ENCODE measurements at places on chromosomes 3 and 15.

DNA sequence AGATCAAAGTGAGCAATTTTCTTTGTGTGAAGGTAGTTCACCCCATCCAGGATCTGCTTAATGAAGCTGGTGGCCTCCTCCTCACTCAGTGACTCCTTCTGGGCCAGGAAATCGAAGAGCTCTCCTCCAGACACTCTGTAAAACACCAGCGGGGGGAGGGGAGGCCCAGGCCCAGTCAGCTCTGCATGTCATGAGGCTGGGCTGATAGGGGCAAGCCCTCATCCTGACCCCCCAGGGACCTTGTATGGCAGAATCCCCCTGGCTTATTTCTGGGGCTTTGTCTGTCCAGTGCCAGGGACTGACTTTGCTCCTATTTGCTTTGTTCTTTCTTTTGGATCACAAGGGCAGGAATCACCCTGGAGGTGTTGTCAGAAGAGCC is 74.9 kb downstream of the DAPK2 start:
- DNase-seq = no peak

DNA sequence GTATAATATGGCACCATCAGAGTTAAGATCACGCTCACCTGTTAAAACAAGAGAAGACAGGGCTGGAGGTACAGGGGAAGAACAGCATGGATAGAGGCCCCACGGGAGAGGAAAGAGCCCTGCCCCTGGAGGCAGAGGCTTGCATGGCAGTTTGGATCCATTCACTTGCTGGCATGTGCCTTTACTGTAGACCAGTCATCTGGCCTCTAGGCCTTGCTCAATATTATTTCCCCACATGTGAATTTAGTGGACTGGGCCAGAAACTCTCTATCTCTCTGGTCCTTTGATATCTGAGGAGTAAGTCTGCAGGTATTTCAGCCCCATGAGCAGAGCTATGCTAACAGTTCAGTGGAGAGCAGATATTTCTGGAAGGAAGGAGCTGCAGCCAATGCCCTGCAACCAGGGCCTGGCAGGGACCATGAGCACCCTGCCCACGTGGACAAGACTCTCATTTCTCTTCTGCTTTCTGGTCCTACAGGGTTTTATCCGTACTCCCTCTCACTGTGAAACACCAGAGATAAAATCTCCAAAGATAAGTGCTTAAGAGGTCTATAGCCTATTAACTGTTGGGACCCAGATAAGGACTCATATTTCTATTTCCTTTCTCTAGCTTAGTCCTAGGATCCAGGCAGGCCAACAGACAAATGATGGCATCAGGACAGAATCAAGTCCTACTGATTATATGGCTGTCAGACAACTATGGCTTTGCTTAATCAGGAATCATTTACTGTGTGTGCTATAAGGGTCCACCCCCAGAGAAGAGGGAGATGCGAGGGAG is 65.0 kb downstream of the CLDN11 start:
- DNase-seq = no peak

DNA sequence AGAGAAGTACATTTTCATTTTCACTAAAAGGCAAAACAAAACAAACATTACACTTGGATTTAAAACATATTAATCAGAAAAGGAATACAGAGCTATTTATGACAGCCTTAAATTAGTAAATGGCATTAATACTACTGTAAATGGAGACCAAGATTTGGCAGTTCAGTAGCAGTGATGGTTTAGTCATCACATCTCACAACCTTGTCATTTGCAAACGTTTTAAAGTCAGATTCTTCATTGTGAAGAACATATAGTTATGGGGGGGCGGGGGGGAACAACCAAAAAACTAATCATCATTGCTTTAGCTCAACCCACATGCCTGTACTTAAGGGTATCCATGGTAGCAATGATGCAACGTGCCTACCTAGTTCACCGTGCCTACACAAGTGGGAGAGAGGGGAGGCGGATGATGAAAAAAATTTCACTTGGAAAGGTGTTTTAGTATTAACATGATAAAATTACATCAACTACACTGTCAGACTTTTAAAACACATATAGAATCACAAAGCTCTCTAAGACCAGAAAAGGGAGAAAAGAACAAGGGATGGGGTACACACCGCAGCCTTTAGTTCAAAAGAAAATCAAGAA is 40.1 kb downstream of the DLG1 start:
- no peak for DNase-seq

DNA sequence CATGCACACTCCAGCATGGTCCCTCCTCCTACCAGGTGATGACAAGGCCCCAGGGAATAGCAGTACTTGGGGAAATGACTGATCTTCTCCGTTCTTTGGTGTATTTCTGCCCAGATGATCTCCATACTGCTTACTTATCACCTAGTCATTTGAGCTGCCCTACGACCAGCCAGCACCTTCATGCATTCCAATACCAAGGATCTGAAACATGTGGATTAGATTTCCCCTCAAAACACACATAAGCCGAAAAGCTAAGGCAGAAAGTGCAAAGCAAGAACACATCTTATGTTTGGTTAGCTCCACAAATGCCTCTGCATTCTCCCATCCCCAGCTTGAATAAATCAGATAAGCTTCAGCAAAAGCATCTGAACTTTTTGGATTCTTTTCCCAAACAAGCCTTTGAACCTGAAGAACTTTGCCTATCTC is 64.8 kb upstream of the BCL6 start:
- no peak for DNase-seq

DNA sequence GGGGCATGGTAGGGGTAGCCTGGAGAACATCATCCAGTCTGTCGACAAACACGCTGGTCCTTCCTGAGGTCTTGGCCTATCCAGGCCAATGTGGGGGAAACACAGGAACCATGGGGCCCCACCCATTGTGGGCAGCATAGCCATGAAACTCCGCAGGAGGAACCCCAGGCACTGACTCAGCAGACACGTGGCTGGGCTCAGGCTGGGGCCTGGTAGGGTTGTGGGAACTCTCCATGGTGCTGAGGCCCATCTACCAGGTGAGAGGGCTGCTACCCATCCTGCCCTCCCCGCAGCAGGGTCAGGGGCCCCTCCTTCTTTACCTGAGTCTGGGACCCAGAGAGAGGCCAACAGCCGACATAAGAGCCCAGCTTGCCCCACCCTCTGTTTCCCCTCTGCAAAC is 22.6 kb upstream of the CACNA2D2 start:
- peak; percentile 44 for DNase-seq

DNA sequence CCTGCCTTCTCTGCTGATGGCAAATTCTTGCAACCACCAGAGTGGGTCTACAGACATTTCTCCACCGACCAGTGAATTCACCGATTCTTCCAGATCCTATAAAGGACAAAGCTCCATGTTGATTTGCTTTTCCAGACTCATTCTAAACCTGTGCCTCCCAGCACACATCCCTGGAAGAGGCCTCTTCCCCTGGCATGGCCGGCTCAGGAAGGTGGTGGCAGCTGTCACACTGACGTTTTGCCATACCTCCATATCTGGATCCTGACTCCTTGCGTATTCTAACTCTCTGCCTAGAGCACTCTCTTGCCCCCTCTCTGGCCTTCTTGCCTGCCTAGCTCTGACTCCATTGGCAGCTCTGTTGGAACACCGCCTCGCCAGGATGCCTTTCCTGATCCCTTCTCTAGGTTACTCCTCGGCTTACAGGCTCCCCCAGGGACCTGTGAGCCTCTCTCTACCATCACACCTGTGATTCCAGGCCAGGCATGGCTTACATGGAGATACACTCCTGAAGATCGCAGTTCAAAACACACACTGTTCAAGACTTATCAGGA is 31.0 kb downstream of the SLCO2A1 start:
- no peak for DNase-seq

DNA sequence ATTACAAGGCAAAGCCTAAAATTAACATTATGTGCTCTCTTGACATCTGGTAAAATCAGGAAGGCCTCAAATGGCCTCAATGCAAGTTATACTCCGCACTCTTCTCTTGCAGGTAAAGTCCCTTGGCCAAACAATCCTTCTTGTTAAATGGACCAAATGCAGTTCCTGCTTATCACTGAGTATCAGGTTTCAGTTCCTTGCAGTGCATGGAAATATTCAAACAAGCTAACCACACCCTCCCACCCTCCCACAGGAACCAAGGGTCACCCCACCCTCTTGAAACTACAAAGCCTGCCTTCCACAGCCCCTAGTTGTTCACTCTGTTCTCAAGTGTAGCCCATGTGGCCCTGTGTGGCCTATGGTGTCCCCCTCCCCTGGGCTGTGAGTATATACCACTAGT is 171.9 kb upstream of the CADPS start:
- no peak for DNase-seq

DNA sequence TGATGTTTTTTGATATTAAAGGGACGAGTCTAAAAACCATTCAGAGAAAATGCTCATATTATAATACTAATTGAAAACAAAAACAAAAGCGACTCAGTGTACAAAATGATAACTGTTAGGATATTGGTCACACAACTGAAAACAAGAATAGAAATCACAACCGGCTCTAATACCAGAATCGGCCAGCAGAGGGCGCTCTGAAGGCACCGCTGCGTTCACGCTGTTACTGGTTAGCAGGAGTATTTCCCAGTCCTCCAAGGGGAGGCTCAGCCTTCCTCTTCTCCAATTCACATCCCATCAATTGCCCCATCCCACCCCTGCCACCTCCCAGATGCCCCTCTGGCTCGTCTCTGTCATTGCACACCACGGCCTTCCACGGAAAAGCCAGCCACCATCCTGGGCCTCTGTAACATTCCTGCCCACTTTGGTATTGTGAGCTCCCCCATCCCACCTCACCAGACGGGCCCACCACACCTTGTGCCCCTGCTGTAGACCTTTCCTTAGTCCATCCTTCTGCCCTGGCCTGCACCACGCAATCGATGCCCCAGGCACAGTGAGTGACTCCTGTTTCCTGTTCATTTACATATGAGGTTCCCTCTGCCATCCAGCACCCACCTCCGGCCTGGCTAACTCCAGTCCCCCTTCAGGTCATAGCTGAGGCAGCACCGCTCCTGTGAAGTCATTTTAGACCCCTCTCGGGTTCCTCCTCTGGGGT is 8.5 kb downstream of the FAM107A start:
- peak; percentile 59 for DNase-seq

DNA sequence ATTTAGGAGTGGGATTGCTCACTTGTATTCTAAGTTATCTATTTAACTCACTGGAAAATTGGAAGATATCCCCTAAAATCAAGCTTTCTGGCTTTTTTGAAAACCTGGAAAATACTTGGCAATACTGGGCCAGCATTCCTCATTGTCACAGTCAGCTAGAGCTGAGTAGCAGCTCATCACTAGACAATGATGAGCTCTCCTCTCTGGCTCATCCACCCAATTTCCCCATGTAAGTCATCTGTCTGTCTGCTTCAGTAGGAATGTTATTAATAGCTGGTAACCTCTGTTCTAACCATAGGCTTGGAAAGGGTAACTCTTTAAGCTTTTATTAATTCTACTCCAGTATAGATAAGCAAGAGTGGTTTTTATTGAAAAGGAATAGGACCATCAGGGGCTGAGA is 39.7 kb upstream of the PIK3R4 start:
- no peak for DNase-seq
